ENCODE measurements at places on chromosomes 16 and 17.

DNA sequence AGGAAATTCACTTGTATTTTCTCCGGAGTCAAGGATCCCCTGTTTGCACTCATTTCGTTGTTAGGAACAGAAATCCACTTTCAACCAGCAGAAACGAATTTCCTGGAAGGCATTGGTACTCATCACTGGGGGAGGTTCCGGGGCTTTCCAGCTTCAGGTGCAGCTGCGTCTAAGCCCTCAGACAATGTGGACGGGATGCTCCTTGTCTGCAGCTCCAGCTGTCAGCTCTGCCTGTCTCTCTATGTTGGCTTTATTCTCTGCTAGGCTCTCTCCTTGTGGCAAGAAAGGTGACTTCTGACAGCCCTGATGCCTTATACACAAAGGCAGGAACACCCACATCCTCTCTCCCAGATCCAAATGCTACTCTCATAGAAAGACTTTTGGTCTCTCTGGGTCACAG lies 183.9 kb upstream of the HSBP1 start:
- DNase-seq, result no peak

DNA sequence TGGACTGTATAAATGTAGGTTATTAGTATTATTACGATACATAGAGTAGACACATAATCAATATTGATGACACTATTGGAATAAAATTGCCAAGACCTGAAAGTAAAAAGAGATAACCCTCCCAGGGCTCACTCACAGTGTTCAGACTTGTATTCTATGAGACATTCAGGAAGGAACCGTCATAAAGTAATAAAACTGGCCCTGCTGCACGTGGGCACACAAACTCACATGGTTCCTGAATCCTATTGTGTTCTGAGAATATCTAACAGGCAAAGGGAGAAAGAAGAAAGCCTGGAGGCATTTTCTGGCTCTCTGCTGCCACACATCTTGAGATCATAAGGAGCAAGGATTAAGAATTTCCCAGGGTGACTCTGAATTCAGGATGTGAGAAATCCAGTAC lies 575.9 kb downstream of the HS3ST4 start:
- no peak for DNase-seq

DNA sequence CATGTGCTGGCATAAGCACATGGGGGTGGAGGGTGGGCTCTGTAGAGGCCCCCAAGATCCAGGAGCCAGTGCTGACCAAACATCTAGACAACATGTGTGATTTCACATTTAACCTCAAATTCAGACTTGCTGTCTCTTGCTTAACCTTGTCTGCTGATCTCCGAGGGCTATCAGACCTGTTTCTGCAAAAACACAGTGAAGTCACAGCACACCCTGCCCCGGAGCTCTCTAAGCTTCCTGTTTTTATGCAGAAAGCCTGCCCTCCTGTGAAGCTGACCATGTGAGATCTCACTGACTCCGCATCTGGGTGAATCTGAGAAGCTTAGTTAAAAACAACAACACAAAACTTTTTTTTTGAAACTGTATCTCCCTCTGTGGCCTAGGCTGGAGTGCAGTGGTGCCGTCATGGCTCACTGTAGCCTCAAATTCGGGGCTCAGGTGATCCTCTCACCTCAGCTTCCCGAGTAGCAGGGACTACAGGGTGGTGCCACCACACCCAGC lies 6.6 kb upstream of the DPEP2 start:
- DNase-seq, result no peak

DNA sequence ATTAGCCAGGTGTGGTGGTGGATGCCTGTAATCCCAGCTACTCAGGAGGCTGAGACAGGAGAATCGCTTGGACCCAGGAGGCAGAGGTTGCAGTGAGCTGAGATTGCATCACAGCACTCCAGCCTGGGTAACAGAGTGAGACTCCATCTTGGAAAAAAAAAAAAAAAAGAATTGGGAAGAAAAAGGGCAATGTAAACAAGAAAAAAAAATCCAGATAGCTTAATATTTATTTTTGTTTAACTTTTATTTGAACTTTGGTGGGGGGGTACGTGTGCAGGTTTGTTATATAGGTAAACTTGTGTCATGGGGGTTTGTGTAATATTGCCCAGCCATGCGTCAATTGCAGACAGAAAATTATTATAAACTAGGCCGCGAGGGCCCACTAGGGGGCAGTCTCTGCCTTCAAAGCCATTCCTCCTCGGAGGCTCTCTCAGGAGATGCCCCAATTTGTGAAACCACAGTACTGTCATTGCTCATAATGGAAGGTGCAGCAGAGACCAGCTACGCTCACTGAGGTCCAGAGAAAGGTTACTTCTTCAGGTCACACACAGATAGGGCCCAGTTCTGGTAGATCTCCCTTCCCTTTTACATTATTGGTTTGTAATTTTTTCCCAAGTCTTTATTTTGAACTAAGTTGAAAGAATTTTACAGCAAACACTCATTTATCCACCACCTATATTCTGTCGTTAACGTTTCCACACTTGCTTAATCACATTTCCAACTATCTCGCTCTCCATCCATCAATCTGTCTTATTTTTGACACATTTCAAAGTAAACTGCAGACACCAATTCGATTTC lies 206.2 kb downstream of the PRKCB start:
- peak; percentile 87 for DNase-seq

- DNase-seq, result no peak
These were observed 138.6 kb upstream of the WSCD1 start for GRCh38 chr17:5931616-5932015.

- DNase-seq, result peak; percentile 86
These were observed 38.9 kb downstream of the MYH3 start for GRCh38 chr17:10618202-10618635.

DNA sequence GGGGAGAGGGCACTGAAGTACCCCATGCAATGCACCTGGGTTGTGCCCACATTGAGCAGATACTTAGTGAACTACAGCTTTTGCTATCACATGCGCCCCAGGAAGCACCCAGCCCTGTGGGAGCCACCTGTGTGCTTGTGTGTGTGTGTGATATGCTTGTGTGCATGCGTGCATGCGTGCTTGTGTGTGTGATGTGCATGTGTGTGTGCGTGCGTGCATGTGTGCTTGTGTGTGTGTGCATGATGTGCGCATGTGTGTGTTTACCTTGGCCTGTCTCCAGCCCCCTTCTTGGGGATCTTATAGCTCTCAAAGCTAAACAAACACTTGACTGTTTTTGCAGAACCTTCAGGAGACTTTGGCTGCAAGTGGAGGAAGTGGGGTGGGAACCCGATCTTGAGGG lies 841 bp downstream of the C16orf89 start:
- no peak for DNase-seq

DNA sequence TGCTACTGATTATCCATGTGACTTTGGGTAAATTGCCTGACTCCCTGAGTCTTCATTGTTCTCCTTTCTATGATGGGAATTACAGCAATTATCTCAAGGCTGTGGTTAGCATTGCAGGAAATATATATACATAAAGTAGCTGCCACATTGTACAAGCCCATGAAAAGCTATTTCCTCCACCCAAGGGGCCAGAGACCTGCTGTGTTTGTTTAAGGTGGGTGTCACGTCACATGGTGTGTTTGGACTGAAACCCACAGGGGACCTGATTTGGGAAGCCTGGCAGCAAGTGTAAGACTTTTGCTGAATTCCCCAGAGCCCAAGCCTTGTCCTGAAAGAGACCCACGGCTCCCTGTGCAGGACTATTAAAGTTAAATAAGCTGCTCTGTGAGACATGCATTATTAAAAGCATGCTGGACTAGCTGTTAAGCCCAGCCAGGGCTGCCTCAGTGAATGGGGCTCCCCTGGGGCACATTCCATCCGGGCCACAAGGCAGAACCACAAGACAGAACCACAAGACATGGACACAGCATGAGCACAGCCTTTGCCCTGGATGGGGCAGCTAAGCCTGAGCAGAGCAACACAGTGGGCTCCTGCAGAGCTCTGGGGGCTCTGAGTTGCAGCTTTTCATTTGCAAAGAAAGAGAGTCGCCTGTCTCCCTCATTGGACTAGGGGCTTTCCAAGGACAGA lies 148.9 kb downstream of the SPACA3 start:
- DNase-seq, result no peak

DNA sequence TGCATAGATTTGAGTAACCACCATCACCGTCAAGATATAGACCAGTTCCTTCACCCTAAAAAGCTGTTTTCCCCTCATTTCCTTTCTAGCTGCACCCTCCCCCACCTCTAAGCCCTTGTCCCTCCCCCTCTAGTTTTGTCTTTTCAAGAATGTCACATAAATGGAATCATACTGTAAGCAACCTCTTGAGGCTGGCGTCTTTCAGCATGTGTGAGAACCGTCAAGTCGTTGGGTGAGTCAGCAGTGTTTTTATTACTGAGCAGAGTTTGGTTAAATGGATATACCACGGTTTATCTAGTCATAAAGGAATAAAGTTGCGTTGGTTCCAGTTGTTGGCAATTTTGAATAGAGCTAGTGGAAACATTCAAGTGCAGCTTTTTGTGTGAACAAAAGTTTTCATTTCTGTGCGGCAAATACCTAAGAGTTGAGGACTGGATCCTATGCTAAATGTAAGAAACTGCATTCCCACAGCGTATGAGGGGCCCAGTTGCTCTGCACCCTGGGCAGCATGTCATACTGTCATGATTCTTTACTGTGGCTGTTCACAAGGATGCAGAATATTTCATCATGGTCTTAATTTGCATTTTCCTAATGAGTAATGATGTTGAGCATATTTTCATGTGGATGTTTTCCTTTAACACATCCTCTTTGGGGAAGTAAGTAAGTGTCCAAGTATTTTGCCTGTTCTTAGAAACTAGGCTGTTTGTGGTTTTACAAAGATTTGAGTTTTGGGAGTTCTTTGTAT lies 264.3 kb downstream of the CPPED1 start:
- DNase-seq, result peak; percentile 64

DNA sequence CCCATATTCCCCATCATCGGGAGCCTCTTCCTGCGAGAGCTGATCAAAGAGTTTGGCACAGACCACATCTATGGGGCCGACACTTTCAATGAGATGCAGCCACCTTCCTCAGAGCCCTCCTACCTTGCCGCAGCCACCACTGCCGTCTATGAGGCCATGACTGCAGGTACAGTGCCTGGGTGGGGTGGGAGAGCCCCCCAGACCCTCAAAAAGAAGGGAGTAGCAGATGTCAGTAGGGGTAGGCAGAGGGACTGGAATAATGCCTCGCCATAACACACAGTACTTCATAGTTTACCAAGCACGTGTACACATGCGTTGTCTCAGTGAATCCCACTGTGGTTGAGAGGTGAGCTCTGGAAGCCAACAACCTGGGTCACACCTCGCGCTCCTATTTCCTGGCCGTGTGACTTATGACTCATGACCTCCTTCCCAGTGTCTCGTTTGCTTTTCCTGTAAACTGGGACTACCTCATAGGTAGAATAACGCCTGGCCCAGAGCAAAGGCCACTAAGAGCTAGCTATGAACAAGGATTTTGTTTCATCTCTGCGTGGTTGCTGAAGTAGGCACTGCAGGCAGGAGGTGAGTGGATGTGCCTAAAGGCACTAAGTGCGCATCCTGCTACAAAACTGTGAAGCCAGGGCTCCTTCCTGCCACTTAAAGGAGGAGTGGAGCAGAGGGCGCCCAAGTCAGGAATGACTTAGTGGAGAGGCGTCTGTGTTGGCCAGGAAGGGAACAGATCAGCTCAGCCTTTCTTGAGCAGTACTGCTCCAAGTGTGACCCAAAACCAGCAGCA lies 5.2 kb downstream of the NAGLU start:
- DNase-seq, result no peak

- peak; percentile 82 for DNase-seq
These were observed at the start of gene HOXB6 for GRCh38 chr17:48604770-48605329. Gene HOXB6, minus strand, starts transcription at chr17:48604986. Its CDS starts 6,836 bp downstream, at chr17:48598150.

- no peak for DNase-seq
These were observed 21.5 kb upstream of the TMEM92 start for GRCh38 chr17:50252781-50253180.

- DNase-seq, result no peak
These were observed 6.3 kb downstream of the CREBBP start for GRCh38 chr16:3874242-3874641.

DNA sequence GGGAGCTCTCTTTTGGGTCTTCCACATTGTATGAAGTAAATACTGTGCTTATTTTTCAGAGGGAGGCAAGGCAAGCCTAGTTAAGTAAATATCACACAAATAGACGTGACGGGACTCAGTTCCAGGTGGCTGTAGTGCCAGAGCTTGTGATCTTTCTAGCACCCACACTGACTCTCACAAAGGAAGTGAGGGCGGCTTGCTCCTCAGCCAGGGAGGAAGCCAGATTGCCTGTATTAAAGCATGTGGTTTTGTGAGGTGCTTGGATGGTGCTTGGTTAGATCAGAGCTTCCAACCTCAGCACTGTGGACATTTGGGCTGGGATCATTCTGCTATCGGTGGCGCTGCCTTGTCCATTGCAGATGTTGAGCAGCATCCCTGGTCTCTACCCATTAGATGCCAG lies 80.1 kb downstream of the VAT1L start:
- DNase-seq, result no peak

GRCh38 chr17:76844846-76845245 lies 23.4 kb upstream of the MGAT5B start:
- DNase-seq, result no peak

GRCh38 chr17:32498391-32498790 lies 11.6 kb downstream of the CDK5R1 start:
- no peak for DNase-seq

DNA sequence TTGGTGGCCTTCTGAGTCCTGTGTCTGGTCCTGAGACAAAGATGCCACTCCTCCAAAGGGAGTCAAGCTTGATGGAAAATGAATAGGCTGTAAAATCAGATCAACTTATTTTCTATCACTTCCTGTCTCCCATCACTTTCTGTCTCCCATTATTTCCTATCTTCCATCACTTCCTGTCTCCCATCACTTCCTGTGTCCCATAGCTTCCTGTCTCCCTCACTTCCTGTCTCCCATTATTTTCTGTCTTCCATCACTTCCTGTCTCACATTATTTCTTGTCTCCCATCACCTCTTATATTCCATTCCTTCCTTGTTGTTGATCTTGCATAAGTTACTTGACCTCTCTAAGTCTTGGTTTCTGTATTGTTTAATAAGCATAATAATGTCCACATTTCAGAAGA lies 418.5 kb upstream of the EEF2KMT start:
- DNase-seq, result no peak

DNA sequence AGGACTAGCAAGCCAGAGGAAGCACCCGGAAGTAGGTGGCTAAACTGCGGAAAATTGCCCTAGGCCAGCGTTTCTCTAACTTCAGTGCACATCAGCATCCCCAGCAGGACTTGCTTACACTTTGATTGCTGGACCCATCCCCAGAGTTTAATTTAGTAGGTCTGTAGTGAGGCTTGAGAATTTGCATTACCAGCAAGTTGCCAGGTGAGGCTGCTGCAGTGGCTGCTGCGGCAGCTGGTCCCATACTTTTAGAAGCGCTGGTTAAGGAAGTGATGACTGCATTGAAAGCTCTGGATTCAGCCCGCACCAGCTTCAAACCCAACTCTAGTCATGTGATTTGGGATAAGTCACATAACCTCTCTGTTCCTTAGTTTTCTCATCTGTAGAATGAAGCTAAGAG lies 4.2 kb downstream of the EEF2K start:
- DNase-seq, result no peak

- DNase-seq, result no peak
These were observed 1.2 kb downstream of the SSTR5 start for GRCh38 chr16:1073566-1074378.

- peak; percentile 33 for DNase-seq
These were observed 50.1 kb downstream of the RHOT1 start for GRCh38 chr17:32192379-32192778.

Data from GM03348 (cell line).